ENCODE measurements at places on chromosomes 11 and 22.
A peak's percentile ranks its signal among the peaks of the same experiment; 100 is the strongest.

GRCh38 chr11:116637766-116638165 lies 135.0 kb downstream of the BUD13 start:
- no peak for DNase-seq

- no peak for DNase-seq
Observed at GRCh38 chr11:122353561-122353960, 237.5 kb upstream of the BLID start.

- DNase-seq, result no peak
Observed at GRCh38 chr11:62104816-62105653, 18.8 kb upstream of the INCENP start.

DNA sequence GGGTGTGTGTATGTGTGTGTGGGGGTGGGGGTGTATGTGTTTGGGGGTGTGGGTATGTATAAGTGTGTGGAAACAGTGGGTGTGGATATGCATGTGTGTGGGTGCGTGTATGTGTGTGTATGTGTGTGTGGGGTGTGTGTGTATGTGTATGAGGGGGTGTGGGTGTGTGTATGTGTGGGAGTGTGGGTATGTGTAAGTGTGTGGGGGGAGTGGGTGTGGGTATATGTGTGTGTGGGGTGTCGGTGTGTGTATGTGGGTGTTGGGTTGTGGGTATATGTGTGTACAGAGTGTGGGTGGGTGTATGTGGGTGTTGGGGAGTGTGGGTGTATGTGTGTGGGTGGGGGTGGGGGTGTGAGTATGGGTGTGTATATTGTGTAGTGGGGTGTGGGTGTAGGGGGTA lies 206.0 kb downstream of the OPCML start:
- DNase-seq, result no peak

DNA sequence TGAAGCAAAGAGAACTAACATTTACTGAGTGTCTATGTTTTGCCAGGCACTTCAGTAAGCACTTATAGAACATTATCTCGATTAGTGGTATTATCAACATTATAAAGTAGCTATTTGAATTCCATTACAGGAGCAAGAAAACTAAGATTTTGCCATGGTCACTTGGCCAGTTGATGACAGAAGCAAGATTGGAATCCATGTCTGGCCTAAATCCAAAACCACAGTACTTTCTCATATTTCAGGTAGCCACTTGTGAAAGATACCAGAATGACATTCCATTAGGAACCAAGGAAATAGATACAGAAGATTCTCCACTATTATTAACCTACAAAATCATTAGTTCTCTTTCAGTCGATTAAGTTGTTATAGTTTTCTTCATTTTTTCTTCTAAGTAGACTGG lies 691.0 kb upstream of the API5 start:
- DNase-seq, result no peak

GRCh38 chr22:29080106-29080975 lies 7.5 kb downstream of the KREMEN1 start:
- no peak for DNase-seq

DNA sequence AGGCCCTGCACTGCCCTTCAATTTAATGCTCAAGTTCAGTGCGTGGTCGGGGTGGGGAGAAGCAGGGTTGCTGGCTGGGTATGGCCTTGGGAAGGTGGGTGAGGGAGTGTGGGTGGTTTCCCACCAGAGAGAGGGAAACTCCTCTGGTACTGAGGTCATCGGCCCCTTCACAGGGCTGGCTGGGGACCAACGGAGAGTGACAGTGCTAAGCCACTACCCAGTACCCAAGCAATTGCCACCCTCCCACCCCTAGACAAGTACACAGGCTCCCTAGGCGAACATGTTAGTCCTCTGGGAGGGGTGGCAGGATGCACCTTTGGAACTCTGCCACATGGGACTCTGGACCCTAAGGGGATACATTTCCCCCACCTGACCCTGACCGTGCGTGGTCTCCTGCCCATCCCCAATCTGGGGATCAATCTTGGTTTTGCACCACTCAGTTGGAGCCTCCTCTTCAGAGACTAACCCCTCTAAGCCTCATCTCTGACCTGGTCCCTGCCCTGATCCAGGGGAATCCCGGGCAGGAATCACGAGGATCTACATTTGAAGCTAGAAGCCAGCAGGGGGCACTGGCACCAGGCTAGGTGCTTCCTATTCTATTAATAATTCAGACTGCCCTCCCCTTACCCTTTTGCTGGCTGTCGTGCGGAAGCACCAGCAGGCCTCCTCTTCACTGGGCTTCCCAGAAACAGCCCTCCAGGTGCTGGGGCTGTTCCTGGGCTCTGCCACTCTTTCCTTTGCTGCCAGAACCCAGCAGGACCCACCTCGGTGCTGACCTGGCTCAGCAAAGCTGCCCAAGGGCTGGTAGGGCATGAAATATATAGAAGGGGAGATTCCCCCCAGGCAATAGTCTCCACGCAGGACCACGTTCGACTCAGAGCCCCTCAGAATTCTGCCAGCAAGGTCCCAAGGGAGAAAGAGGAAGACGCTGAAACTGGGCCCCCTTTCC lies 377.7 kb downstream of the TENM4 start:
- DNase-seq, result no peak

DNA sequence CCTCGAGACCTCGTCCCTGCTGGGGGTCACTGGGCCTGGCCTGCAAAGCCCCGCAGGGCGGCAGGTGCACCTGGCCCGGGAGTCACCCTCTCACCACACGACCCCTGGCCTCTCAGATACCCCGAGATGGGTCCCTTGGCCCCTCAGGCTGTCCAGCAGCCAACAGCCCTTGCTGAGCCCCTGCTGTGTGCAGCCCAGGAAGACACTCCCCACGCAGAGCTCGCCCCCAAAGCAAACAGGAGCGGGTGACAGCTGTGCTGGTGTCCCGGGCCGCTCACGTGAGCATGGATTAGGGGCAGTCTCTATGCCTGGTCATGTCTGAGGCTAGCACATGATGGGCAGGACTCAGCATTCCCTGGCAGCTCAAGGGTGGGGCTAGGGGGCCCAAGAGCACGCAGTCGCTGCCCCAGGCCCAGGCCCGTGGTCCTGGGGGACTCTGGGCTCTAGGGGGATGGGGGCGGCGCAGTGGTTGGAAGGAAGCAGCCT lies 31.3 kb downstream of the WNT7B start:
- no peak for DNase-seq

- DNase-seq, result no peak
Observed at GRCh38 chr22:20199906-20200305, 49.1 kb upstream of the CCDC188 start.

DNA sequence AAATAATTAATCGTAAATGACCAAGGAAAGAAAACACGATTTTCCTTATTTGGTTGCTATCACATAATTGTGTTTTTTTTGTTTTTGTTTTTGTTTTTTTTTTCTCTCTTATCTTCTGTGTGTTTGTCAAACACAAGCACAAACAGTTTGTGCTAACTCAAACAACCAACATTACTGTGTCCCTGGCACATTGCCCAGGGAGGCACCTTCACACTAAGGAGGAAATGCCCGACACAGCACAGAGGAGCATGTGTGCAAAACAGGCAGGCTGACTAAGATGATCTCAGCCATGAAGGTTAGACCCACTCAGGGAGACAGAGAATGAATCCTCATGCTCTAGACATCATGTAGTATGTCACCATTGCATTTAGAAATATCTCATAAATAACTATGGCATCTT lies 130.1 kb downstream of the SOX6 start:
- no peak for DNase-seq

DNA sequence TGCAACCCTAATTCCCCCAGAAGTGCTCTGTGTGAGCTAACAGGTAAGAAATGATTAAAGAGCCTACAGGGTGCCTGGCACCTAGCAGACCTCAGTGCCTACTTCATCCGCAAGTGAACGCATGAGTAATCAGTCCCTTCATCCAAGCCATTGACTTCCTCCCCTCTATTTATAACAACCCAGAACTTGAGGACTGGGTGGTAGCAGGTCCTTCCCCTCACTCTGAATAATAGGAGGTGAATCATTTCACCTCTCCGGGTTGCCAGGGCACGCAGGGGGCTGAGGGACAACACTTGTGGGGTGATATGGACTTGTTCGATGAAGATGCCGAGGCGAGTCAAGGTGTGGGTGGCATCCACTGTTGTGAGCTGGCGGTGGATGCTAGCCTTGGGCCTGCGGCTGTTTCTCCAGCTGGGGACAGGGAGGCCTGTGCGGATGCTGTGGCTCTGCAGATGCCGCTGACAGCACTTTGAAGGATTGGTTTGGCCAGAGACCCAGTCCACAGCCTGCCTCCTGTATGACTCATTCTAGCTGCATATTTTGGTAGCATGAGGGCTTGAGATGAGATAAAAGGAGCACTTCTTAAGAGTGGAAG lies 11.7 kb upstream of the SORL1-AS1 start:
- DNase-seq, result peak; percentile 85

- DNase-seq, result no peak
Observed at GRCh38 chr11:20489948-20490347, 102.4 kb downstream of the PRMT3 start.

- no peak for DNase-seq
Observed at GRCh38 chr11:96160732-96161306, 182.2 kb downstream of the MAML2 start.

DNA sequence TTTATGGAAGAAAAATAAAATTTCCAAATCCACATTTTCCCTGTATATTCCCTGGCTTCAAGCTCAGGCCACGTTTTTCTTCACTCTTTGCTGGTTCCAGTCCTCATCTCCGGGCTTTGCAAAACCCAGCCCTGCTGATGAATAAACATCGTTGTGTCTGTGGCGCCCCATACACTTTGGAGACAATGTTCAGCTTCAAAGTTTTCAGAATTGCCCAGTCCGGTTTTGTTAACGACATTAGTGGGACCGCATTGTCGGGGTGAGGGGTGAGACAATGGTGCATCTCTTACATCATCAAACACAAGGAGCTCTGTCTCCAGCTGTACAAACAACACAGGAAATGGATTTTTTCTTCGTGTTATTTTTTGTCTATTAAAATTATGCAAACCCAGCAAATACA lies 53.4 kb upstream of the HTATIP2 start:
- no peak for DNase-seq

GRCh38 chr11:41201156-41201555 lies 258.3 kb downstream of the LRRC4C start:
- no peak for DNase-seq

GRCh38 chr22:19114984-19115552 lies 7.1 kb downstream of the DGCR2 start:
- no peak for DNase-seq

- DNase-seq, result no peak
Observed at GRCh38 chr11:75029836-75030631, 41.3 kb downstream of the NEU3 start.

DNA sequence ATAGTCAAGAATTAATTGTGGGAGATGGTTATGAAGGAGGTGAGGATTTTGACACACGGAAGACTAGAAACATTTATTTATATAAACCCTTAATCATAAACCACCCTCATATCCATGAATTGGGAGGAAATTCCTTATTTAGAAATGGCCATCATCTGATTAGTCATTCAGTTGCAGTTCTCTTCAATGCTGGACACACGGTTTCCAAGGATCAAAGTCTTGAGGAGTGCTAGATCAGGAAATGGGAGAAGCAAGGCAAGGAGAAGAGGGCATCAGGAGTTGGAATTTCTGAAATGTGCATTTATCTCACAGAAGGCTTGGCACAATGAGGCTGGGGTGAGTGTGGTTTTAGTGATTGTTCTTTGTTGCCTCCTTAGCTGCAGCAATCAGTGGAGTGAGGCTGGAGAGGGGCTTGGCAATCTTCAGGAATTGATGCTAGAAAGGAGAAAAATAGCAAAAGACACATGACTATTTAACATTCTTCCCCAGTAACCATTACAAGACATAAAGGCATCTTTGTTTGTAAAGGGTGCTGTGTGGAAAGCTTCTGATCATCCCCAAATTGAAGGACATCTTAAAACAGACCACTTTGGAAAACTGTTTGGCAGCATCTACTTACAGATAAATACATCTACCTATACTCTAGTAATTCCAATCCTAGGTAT lies 21.6 kb upstream of the GDPD4 start:
- no peak for DNase-seq

- DNase-seq, result no peak
Observed at GRCh38 chr11:124511745-124512144, 31.7 kb downstream of the OR8B12 start.

- DNase-seq, result no peak
Observed at GRCh38 chr11:8352876-8353505, 89.3 kb upstream of the LMO1 start.

GRCh38 chr11:923691-924405 lies 1.8 kb upstream of the AP2A2 start:
- no peak for DNase-seq

DNA sequence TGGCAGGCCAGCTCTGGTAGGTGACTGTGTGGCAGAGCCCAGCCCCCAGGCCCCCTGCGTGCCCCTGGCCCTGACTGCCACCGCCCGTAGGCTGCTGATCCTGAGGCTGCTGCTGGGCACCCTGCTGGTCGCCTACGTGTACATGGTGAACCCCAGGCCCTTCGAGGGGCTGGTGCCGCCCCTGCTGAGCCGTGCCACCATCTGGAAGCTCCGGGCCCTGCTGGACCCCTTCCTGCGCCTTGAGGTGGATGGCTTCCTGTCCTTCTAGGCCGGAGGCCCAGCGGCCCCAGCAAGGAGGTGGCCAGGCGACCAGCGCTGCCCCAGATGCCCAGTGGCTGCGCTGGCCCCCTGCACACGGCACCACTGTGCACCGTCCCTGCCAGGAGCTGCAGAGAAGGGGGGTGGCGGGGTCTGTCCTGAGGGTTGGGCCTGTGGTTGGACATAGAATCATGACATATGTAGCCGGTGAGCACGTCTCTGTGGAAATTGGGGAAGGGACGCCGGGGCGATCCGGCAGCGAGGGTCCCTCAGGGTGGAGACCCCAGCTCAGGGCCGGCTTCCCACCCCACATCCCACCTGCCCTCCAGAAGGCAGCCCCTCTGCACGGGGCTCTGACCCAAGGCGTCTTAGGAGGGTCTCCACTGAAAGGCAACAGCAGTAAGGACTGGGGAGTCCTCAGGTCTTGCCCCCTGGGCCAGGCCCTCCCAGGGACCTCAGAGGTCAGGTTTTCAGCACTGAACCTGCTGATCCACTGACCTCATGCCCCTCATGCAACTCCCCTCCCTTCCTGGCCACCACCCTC lies 185.4 kb downstream of the IGLL1 start:
- no peak for DNase-seq

- DNase-seq, result no peak
Observed at GRCh38 chr11:40384991-40385390, 1074.5 kb downstream of the LRRC4C start.

DNA sequence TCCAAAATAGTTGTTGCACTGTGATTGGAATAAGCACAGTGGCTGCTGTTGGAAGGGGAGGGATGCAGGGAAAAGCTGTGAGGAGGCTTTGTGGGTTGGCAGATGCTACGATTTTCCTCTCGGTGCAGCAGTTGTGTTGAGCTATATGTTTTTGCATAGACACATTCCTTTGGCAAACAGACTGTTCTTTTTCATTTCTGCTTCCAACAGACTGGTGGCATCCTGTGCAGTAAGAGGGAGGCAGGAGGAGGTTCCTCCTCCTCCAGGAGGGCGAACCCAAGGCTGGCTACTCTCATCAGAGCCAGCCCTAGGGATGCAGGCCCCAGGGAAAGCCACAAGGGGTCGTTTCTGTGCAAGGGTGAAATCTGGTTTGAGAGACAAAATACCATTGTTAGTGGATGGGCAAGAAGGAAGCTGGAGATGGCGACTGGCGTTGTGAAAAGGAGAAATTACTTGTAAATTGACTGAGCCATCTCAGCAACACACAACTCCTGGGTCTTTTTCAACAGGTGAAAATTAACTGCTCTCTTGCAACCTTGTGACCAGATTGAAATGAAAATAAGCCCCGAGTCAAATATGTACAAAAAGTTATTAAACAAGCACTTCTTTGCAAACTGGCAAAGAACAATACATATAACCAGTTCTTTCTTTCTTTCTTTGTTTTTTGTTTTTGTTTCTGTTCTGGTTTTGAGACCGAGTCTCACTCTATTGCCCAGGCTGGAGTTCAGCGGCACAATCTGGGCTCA lies 26.5 kb upstream of the UBASH3B start:
- DNase-seq, result peak; percentile 75
